ENCODE measurements at places on chromosomes 6 and 20.
A peak's percentile ranks its signal among the peaks of the same experiment; 100 is the strongest.

GRCh38 chr6:147806697-147807096, 298.2 kb downstream of the SAMD5 start:
- no peak for DNase-seq

- DNase-seq = peak; percentile 17
These were observed 98.4 kb downstream of the IPCEF1 start for GRCh38 chr6:154258064-154258757.

GRCh38 chr6:16505711-16506357, 255.4 kb downstream of the ATXN1 start:
- DNase-seq = no peak

DNA sequence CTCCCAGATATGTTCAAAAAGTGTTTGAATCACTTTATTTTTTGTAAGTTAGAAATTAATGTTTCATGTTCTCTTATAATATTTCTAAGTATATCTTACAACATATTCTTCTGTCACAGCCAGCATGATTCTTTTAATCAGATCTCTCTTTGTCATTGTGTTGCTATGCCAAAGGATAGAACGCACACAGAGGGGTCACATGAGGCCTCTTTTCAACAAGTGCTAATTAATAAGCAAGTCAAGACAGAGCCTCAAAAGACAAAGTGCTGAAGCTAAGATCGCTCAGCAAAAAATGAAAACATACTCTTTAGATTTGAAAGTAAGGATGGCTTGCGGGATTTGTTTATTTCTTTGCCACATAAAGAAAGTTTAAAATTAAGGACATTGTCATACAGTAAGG, 508.8 kb upstream of the PTCHD4 start:
- DNase-seq = no peak

DNA sequence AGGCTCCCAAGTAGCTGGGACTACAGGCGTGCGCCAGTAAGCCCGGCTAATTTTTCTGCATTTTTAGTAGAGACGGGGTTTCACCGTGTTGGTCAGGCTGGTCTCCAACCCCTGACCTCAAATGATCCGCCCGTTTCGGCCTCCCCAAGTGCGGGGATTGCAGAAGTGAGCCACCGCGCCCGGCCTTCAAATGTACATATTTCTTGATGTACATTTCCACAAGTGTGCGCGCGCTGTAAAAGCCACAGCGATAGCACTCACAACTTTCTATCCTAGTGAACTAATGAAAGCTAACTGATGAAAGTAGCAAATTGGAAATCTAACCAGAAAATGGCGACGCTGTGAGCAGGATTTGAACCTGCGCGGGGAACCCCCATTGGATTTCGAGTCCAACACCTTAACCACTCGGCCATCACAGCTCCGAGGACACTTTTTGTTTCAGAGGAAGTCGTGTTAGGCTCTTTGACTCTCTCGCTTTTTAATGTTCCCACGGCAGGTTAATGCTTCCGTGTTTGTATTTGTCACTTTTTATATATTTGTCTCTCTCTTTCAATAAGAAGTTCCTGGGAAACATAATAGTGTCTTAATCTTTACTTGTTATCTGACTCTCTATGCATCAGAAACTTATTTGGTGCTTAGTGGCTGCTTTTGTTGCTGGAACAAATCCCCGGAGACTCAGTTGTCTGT, 199.4 kb upstream of the ZNF184 start:
- DNase-seq = peak; percentile 92
